ENCODE measurements at places on chromosomes 16 and 17.

DNA sequence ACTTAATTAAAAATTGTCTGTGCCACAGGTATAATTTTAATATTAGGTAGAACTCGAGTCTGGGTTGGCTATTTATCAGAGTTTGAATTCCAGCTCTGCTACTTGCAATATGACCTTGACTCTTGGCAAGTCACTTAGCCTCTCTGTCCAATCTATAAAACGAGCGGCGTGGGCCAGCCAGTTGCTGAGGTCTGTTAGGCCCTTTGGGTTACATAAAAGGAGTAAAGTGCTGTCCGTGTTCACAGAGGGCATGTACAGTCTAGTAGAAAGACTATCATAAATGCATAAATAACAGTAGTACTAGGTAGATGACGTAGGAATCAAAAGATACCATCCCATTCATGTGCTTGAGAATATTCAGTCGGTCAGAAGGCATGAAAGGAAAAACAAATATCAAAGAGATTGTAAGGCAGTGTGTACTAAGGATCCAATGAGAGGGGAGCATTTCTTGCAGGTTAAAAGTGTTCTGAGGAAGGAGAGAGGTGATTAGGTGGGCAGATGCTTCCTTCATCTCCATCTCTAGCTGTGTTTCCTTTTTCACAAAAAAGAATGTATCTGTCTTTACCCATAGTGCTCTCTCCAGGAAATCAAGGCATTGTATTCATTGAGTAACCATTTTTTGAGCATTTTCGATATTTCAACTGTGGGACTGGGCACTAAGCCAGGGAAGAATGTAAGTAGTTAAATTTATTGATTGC is 2.4 kb downstream of the TNRC6A start:
- DNase-seq = no peak

DNA sequence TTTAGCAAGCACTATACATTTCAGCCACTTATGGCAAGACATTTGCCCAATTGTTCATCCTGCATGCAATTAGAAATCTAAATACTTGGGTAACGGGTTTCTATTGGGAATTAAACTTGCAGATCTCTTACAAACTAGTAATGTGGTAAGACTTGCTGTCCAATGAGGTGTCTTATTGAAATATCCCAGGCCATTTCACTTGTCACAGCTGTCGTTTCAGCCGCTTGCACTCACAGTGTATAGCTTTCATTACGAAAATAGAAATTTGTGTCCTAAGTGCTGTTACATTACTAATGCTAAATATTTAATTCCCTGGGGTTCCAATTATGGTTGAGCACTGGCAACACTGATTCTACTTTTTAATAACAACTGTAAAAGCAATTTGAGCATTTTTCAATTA is 40.3 kb upstream of the IRX5 start:
- no peak for DNase-seq

DNA sequence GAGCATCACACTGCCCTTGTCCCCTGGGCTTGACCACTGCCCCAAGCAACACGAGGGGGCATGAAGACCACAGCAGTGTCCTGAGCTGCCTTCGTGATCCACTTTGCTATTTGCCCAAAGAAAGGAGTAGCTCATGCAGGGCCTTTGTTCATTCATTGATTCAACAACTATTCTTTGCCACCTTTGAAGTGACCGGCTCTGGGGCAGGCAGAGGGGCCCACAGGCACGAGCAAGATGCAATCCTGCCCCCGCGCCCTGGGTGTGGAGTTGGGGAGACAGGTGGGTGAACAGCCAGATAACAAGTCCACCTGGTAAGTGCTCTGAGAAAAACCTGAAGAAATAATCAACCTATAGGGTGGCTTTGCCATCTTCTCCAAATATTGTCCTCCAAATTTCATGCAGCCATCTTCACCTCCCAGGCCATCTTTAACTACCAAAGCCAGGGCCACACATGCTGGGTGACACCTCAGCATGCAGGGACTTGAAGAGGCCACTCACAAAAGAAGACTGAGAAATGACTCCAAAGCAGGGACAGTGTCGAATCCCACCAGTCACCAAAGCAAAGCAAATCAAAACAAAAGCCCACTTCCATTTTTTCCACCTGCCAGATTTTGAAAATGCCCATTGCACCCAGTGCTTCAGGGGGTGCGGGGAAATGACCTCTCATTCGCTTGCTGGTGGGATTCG is 18.2 kb upstream of the RBFOX3 start:
- peak; percentile 2 for DNase-seq

- no peak for DNase-seq
Observed at GRCh38 chr16:67013233-67013822, 15.6 kb upstream of the CBFB start.

- no peak for DNase-seq
Observed at GRCh38 chr16:12545792-12546342, 257.8 kb downstream of the CPPED1 start.

DNA sequence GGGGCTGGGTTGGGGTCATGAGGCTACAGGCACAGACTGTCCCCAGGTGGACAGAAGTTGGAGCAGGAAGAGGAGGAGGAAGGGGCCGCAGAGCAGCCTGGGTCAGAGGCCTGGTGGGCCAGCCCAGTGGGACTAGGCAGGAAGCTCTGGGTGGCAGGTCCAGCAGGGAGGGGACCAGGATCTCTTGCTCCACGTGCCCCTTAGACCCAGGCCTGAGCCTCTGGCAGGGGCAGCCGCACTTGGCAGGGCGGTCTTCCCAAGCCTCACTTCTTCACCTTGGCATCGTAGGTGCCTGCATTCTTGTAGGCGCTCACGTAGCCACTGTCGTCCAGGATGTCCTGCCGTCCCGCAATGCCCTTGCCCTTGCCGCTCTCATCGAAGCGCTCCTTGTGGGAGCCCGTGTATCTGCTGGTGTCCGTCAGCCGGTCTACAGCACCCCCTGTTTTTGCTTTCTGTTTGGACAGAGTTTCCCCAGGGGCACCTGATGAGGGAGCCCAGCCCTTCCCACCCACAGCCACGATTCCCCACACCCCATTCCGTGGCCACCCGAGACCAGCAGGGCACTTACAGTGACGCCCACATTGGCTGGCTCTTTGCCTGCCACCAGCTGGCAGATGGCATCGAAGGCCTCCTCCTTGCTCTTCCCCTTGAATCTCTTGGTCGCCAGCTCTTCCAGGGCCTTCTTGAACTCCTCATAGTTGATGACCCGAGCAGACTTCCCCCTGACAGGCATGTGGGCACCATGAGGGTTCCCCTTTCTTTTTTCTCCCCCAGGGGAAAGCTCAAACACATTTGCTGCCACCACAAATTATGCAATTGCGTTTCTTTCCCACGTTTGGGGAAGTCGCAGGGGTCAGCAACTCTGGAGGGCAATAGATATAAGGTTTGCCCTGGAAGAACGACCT is 3.1 kb downstream of the TPPP3 start:
- no peak for DNase-seq

All from activated naive CD4-positive, alpha-beta T cell treated with anti-CD3 and anti-CD28 coated beads, Interleukin-2, amount 50 U/mL, for 16 hours (primary cell).